ENCODE measurements at places on chromosomes 7 and 10. TPM values are rescaled to one million over a fixed set of nuclear protein-coding genes. Genes with fewer than 3 reads are reported as not detected.

- no peak for DNase-seq
Measured at GRCh38 chr10:15296701-15297100, 74.4 kb downstream of the FAM171A1 start.

DNA sequence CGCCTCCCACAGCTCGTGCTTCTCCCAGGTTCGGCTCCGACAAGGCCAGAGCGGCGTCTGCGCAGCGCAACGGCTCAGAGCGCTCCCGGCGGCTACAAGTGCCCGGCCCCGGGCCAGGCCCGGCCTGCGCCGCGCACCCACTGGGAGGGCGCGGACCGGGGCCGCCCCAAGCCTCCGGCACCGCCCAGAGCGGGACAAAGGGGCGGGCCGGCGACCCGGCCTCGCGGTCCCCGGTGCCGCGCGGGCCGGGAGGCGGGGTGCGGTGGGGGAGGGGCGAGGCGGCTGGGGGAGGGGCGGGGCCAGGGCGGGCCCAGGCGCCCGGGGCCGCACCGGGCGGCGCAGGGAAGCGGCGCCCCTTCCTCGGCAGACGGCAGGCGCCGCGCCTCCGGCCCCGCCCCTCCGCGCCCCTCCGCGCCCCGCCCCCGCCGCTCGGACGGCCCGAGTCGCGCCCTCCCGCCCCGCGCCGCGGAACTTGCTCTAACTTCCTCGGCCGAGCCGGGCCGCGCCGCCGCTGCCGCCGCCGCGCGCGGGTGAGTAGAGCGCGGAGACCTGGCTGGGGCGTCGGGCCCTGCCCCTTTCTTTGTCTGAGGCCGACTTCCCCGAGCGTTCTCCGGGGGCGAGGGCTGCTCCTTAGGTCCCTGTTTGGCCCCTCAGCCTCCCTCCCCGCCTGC lies at the start of gene TSPAN14:
TSS of gene TSPAN14 (plus strand) at position 469 of the 671 bp plus-strand sequence. CDS start 34,924 bp downstream, outside the sequence.
- DNase-seq = no peak

- DNase-seq = no peak
Measured at GRCh38 chr7:122070834-122071233, 73.2 kb downstream of the AASS start.

NUDT1 gene
- 115 TPM for polyA plus RNA-seq
